Caco-2 (cell line): ENCODE measurements at places on chromosomes 12 and 14. TPM values are rescaled to one million over a fixed set of nuclear protein-coding genes. Genes with fewer than 3 reads are reported as not detected.

DNA sequence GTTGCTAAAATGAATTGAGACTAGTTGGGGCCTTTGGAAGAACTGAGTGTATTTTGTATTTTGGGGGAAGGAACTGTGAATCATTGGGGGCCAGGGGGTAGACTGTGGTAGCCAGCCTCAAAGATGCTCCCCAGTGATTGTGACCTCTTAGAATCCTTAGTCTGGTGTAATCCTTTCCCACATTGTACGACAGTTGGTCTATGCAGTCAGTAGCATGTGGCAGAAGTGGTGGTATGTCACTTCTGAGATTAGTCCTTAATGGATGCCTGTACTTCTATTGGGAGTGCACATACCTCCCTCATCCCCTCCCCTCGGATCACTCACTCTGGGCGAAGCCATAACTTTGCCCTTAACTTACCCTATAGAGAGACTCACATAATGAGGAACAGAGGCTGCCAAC lies 48.0 kb downstream of the USP15 start:
- H3K27ac ChIP-seq, result no peak overlapping the region
- no peak overlapping the region for H3K4me3 ChIP-seq
- H3K4me1 ChIP-seq, result no peaks in the 10 kb centered on the region
- no peak for DNase-seq
- H3K36me3 ChIP-seq, result no peaks in the 10 kb centered on the region; the same call in 1 of the 2 replicates
- H3K27me3 ChIP-seq, result no peaks in the 10 kb centered on the region

DNA sequence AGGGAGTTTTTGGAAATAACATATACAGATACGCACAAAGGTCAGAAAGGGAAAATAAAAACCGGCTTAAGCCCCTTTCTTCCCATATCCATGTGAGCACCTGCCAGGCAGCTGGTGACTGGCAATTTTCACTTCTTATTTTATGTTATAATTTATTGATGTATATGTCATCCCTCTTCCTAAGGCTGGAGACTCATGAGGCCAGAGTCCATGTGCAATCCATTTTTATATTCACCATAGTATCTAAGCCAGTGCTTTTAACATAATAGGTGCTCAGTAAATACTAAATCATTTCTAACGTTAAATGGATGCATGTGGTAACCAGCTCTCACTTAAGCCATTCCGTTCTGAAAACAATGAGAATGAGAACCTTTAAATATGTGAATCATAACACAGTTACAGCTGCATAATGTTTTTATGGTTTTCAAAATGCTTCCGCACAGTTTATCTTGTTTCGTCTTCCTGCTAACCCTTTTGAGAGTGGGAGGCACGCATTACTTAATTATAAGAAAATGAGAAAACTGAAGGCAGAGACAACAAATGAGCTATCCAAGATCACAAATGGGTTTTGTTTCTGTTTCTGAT lies 178.3 kb downstream of the CACNA1C start:
- no peak for DNase-seq
- H3K27ac ChIP-seq, result no peak overlapping the region
- no peaks in the 10 kb centered on the region for H3K36me3 ChIP-seq
- no peak overlapping the region for H3K4me3 ChIP-seq

DNA sequence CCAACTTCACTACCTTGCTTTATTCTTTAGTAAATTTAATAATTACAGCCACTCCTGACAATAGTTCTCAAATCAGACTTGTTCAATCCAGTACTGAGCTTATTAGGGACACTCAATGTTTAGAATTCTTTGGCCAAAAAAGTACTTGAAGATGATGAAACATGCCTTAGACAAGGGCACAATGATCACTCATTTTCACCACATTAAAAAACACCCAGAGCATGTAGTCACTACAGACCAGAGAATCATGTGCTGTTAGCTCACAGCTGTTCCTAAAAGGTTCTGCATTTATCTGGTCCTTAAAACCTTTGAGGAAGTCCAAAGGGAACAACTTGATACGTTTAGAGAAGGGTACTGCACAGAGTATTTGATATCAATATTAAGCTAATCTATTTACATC lies 98.7 kb downstream of the INSM2 start:
- H3K4me1 ChIP-seq, result no peaks in the 10 kb centered on the region
- no peaks in the 10 kb centered on the region for H3K36me3 ChIP-seq
- DNase-seq, result no peak
- no peaks in the 10 kb centered on the region for H3K27me3 ChIP-seq

GRCh38 chr12:49105504-49106084 lies 5.1 kb downstream of the LMBR1L start:
- no peaks in the 10 kb centered on the region for H3K27me3 ChIP-seq
- peaks cover 14% of the 10 kb centered on the region for H3K4me1 ChIP-seq
- no peak for DNase-seq
- no peak overlapping the region for H3K27ac ChIP-seq

GRCh38 chr12:100703337-100703736 lies 91.2 kb upstream of the ANO4 start:
- H3K27me3 ChIP-seq, result no peaks in the 10 kb centered on the region
- no peak for DNase-seq
- no peak overlapping the region for H3K27ac ChIP-seq
- H3K4me3 ChIP-seq, result no peak overlapping the region
- H3K4me1 ChIP-seq, result no peaks in the 10 kb centered on the region

- no peaks in the 10 kb centered on the region for H3K27me3 ChIP-seq
- H3K4me1 ChIP-seq, result no peaks in the 10 kb centered on the region
- H3K36me3 ChIP-seq, result no peaks in the 10 kb centered on the region
- no peak overlapping the region for H3K4me3 ChIP-seq
- H3K27ac ChIP-seq, result no peak overlapping the region
Measured at GRCh38 chr12:18430425-18431048, 169.2 kb downstream of the PIK3C2G start.

DNA sequence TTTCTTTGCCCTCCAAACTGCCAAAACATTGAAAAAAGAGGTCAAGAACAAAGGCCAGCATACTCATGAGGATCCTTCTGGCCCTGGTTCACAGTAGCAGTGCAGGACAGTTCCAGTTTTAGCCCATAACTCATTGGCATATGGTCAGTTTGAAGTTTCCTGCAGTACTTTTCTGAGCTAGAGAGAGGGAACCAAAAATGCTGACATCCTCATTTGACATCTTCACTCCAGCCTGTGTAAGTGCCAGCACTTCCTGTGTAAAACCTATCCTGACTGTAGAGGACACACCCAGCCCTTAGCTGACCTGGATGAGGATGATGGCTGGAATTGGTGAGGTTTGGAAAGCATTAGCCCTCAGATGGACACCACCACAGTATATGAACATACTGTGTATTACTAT lies 84.1 kb downstream of the FGD4 start:
- H3K27ac ChIP-seq, result no peak overlapping the region
- H3K4me1 ChIP-seq, result peaks cover 26% of the 10 kb centered on the region
- peaks cover 2% of the 10 kb centered on the region for H3K36me3 ChIP-seq
- DNase-seq, result no peak
- no peak overlapping the region for H3K4me3 ChIP-seq
- H3K27me3 ChIP-seq, result no peaks in the 10 kb centered on the region

- no peak overlapping the region for H3K4me3 ChIP-seq
- no peaks in the 10 kb centered on the region; the same call in 1 of the 2 replicates for H3K4me1 ChIP-seq
- H3K27me3 ChIP-seq, result no peaks in the 10 kb centered on the region
- H3K36me3 ChIP-seq, result no peaks in the 10 kb centered on the region; the same call in 1 of the 2 replicates
- H3K27ac ChIP-seq, result no peak overlapping the region
- no peak for DNase-seq
Measured at GRCh38 chr12:106962286-106962685, 6.6 kb downstream of the TMEM263 start.

GRCh38 chr14:65926935-65927700 lies 514.6 kb downstream of the FUT8 start:
- no peak overlapping the region for H3K4me3 ChIP-seq
- no peak for DNase-seq
- no peaks in the 10 kb centered on the region; the same call in 1 of the 2 replicates for H3K27me3 ChIP-seq
- H3K36me3 ChIP-seq, result no peaks in the 10 kb centered on the region
- no peaks in the 10 kb centered on the region for H3K4me1 ChIP-seq

GRCh38 chr12:55728186-55728938 lies 447 bp downstream of the CD63 start:
- H3K4me3 ChIP-seq, result peak overlapping the region; percentile 90
- H3K27ac ChIP-seq, result peak overlapping the region; percentile 93
- no peaks in the 10 kb centered on the region for H3K27me3 ChIP-seq
- peaks cover 4% of the 10 kb centered on the region for H3K36me3 ChIP-seq
- DNase-seq, result peak; percentile 67

Gene PRPH
- 3.2 and 4.9 TPM in 2 replicates for total RNA-seq
